ENCODE measurements at places on chromosomes 7 and 10.

DNA sequence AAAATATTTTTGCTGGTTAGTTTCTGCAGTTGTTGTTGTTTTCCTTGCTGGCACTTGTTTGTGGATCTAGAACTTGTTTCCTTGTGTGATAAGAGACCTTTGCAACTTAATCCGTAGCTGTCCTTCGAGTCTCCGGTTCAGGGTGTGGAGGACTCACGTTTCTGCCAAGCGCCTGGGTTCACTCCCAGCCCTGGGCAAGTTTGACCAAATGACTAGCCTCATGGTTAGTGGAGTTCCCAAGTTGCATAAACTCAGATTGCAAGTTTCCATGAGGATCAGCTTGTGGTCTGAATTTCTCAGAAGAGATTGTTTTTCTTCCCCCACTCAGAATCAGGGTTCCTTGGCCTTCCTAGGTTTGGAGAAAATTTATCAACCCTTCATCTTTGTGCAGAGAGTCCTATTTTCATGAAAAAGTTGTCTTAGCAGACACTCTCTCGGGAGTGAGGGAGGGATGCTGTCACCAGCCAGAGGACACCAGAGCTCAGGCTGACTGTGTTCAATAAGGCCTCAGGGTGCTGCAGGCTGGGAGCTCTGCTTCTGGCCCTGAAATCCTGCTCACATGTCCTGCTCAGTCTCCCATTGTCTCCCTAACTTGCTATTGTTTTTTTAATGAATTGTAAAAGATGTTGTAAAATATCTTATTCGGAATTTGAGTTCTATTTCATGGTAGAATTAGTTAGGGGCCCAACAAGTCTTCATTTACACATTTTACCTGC, 377.7 kb upstream of the KLF6 start:
- DNase-seq, result no peak

GRCh38 chr10:556971-557637, 132.4 kb downstream of the DIP2C start:
- no peak for DNase-seq

GRCh38 chr10:23069019-23069815, 26.2 kb upstream of the MSRB2 start:
- DNase-seq, result no peak

- no peak for DNase-seq
Measured at GRCh38 chr10:7337431-7338171, 73.2 kb downstream of the SFMBT2 start.

DNA sequence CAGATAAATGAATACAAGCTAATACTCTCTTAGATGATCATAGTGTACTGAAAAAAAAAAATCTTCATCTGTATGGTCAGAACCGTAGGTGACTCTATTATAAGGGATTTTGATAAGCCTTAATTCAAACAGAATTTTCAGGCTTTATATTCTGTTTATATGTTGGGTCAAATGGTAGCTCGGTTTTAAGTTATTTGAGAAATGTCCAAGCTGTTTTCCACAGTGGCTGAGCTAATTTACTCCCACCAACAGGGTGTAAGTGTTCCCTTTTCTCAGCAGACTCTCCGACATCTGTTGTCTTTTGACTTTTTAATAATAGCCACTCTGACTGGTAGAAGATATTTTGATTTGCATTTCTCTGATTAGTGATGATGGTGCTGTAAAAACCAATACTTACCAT, 328.8 kb upstream of the MAGI2 start:
- DNase-seq, result no peak

- no peak for DNase-seq
Measured at GRCh38 chr10:34821587-34822585, 6.8 kb upstream of the PARD3 start.

DNA sequence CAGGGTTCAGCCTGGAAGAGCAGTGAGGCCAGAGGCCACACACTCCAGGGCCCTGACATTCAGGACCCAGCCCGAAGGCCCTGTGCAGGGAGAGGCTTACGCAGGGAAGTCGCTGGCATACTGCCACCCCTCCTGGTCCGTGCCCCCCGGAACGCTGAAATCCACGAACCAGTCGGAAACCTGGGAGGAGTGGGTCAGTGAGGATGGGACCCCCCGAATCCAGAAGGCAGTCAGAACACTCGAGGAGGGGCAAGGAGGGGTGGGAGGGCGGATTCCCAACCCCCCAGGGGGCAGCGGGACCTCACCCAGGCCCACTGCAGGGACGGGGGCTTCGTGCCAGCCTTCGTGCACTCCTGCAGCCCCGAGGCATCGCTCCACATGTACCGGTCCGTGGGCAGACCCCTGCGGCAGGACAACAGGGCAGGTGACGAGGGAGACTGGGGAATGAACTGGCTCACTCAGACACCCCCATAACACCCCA, 13.5 kb downstream of the BHLHA15 start:
- DNase-seq, result no peak

- DNase-seq, result no peak
Measured at GRCh38 chr7:93945756-93946535, 24.4 kb downstream of the GNG11 start.

GRCh38 chr7:101676956-101677355, 47.9 kb upstream of the MYL10 start:
- DNase-seq, result no peak

GRCh38 chr7:94250124-94250523, 144.6 kb upstream of the COL1A2 start:
- no peak for DNase-seq

DNA sequence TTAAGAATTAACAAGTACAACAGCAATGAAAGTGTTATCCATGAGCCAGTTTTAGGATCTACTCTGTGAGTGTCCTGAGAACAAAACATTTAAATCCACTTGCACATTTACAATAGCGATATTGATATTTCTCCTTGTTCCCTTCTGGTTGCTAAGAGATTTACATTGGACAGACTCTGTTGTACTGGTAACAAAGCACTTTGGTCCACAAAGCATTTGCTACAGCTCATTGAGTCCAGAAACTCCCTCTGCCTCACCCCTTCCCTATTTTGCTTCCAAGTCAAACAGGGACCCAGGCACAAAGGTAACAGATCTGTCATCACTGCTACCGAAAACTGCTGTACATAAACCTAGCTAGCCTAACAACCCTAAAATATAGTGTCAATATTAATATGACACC, 2.1 kb downstream of the ANK3 start:
- no peak for DNase-seq

GRCh38 chr7:1986366-1987083, 246.2 kb downstream of the MAD1L1 start:
- no peak for DNase-seq

- no peak for DNase-seq
Measured at GRCh38 chr10:125064681-125065492, 95.5 kb downstream of the CTBP2 start.

GRCh38 chr10:100879741-100880360, 32.9 kb upstream of the SLF2 start:
- no peak for DNase-seq

DNA sequence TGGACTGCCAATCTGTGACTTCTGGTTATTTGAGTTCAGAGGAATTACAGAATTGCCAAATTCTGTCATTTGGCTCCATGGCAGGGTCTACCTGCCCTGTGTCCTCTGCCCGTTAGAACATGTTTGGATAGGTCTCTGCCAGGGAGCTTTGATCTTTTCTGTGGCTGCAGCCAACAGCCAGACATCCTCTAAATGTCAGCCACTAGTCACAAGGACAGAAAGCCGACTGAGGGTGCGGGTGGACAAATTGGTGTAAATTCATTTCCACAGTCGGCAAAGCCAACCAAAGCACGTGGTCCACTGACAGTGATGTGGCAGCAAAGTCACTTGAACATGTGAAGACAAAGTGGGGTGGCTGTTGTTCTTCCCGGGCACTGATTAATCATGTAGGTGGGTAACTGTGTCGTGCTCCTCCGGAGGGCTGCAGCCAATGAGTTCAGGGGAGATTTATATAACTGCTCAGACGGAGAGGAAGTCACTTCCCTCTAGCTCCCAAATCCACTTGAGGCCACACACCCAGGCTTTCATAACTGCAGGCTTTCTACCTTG, 26.7 kb upstream of the CAMK1D start:
- DNase-seq, result no peak

Data from stimulated activated CD4-positive, alpha-beta T cell treated with anti-CD3 and anti-CD28 coated beads, Interleukin-4, amount 100 ng/mL, for 1 hour (primary cell).